ENCODE measurements at places on chromosomes 11 and 22. TPM values are rescaled to one million over a fixed set of nuclear protein-coding genes. Genes with fewer than 3 reads are reported as not detected.

The KIAA1671 gene
- polyA plus RNA-seq, result 29.6 TPM

The PKNOX2 gene
- polyA plus RNA-seq, result 13.2 TPM

The GLYATL1 gene
- 178 TPM for polyA plus RNA-seq

The SEPTIN3 gene
- polyA plus RNA-seq, result 6.7 TPM

The PNPLA2 gene
- 56.0 TPM for polyA plus RNA-seq

The SPDYC gene
- polyA plus RNA-seq, result 0.15 TPM

The EIF3L gene
- polyA plus RNA-seq, result 1,071 TPM

The LYVE1 gene
- 94.4 TPM for polyA plus RNA-seq

The C22orf31 gene
- 1.7 TPM for polyA plus RNA-seq

The SMTNL1 gene
- polyA plus RNA-seq, result 0.17 TPM

The GLB1L3 gene
- polyA plus RNA-seq, result 1.3 TPM

The GAL3ST3 gene
- 4.8 TPM for polyA plus RNA-seq

The P4HA3 gene
- 1.3 TPM for polyA plus RNA-seq

The ADM2 gene
- polyA plus RNA-seq, result 5.0 TPM

The KMT2A gene
- polyA plus RNA-seq, result 34.4 TPM

The APOA1 gene
- polyA plus RNA-seq, result 179 TPM

The FLRT1 gene
- 2.9 TPM for polyA plus RNA-seq

The CD81 gene
- polyA plus RNA-seq, result 670 TPM

The LARGE2 gene
- 21.6 TPM for polyA plus RNA-seq

The TREH gene
- 0.96 TPM for polyA plus RNA-seq

The BCO2 gene
- polyA plus RNA-seq, result 3.1 TPM

The PRAME gene
- 1.1 TPM for polyA plus RNA-seq

The PGA5 gene
- not detected for polyA plus RNA-seq

The PKDREJ gene
- 0.39 TPM for polyA plus RNA-seq

Measured in right renal pelvis (tissue), 4 donors.